ENCODE measurements at places on chromosomes 2 and 18.

- peak; percentile 33 for DNase-seq
These were observed at the start of gene SPRED2 for GRCh38 chr2:65432227-65433190. SPRED2 (minus strand) TSS chr2:65432599; CDS start chr2:65431987, 612 bp downstream.

DNA sequence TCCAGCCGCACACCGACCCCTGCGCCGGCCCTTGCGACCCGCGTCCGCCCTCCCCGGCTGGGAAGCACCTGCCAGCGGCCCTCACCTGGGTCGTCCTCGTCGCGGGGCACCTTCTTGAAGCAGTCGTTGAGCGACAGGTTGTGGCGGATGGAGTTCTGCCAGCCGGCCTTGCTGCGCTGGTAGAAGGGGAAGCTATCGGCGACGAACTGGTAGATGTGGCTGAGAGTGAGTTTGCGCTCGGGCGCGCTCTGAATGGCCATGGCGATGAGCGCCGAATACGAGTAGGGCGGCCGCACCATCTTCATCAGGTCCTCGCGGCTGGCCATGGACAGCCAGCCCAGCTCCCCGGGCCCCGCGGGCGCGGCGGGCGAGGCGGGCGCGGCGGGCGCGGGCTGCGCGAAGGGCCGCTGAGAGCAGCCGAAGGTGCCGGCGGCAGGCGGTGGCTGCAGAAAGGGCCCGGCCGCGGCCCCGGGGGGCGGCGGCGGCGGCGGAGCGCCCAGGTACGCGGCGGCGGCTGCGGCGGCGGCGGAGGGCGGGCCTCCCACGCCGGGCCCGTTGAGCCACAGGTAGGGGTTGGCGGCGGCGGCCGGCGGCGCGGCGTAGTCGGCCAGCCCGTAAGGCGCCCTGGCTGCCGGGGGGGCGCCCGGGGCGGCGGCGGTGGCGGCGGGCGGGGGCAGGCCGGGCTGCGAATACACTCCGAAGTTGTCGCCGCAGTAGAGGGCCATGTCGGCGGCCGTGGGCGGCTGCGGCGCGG, 505 bp downstream of the FOXI3 start:
- DNase-seq, result peak; percentile 3

GRCh38 chr2:111671426-111672150, 212.4 kb downstream of the ANAPC1 start:
- DNase-seq, result no peak

DNA sequence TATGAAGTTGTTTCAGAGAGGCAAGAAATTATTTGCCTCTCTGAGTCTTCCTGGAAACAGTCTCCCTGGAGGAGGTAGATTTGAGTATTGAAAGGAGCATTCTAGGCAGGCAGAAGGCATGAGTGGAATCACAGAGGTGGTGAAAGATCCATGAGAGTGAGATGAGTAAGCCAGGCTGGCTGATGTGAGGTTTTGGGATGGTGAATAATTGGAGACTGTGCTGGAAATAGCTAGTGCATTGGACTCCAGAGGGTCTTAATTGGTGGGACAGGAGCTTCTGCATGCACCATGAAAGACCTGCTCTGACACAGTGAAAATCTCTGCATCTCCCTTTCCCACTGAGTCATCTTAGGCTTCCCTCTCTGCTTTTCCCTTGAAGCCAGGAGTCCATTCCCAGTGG, 46.3 kb downstream of the CDC42EP3 start:
- no peak for DNase-seq

GRCh38 chr18:44830581-44830980, 149.9 kb downstream of the SETBP1 start:
- no peak for DNase-seq

DNA sequence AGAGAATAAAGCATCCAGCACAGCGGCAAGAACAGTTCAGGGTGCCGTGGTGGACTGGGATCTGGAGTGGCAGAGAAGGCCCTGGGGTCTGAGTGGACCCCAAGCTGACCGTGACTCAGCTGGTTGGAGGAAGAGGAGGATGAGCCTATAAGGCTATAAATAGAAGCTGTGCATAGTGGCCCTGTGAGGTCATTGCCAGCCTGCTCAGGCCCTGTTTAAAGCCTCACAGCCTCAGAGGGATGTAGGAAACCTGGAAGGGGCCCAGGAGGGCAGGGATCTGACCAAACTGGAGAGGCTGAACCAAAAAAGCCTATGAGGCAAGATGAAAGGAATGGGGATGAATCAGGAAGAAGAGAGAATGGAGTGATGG, 11.3 kb upstream of the DES start:
- DNase-seq, result no peak

GRCh38 chr2:218360453-218360852, 3.8 kb downstream of the CATIP start:
- DNase-seq, result no peak

GRCh38 chr2:200746301-200746700, 65.4 kb upstream of the BZW1 start:
- no peak for DNase-seq

GRCh38 chr2:152431370-152432098, 96.6 kb downstream of the FMNL2 start:
- no peak for DNase-seq

DNA sequence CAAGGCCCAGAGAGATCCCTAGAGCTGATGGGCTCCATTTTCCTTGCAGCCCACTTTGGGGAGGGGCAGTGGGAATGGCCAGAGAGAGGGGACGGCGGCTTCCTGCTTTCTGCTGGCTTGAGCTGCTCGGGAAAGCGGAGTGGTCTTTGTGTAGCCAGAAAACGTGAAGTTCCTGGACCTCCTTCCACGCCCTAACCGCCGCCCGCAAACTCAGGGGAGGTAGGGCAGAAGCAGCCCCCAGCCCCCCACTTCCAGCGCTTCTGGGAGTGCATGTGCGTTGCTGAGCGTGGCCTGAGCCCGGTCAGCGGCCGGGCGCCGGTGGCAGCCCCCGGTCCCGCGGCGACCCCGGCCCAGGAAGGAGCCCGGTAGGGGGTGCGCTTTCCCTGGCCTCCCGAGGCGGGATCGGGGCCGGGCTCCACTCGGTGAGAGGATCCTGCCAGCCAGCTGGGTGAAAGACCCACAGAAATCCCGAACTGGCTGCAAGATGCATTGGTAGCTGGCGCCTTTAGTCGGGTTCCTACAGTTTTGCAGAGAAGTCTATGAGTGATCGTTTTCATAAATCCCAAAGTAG, 25.3 kb upstream of the BOD1L2 start:
- DNase-seq, result no peak

- DNase-seq, result no peak
These were observed 192.7 kb downstream of the SEPTIN10 start for GRCh38 chr2:109421101-109421500.

DNA sequence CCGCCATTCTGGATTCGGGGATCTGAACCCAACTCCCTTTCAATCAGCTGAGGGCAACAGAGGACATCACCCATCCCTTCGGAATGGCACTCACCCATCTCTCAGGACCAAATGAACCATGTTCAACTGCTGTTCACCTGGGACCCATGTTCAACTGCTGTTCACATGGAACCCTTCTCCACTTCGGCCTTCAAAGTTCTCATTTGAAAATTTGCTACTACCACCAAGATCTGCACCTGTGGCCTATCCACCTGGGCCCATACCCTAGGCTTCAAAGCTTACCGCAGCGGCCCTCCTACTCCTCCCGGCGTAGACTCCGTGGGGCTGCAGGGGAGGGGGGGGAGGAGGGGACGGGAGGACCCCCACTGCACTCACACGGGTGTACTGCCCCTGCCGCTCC, 119.2 kb upstream of the ANKRD30BL start:
- no peak for DNase-seq

DNA sequence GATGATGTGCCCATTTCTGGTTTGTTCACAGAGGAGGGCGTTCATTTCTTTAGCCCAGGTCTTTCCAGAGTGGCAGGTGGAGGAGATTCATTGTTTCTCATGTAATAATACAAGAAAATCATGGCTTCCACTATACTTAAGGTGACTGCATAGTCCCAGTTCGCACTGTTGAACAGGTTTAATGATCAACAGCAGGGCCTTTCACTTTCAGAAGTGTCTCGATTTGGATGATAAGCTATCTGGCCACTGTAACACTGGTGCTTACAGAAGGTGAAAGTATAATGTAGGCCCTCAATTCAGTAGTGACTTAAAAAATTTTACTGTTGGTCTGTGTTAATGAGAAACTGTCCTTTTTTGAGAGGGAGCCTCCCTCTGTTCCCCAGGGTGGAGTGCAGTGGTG, 1.4 kb downstream of the RMC1 start:
- no peak for DNase-seq

DNA sequence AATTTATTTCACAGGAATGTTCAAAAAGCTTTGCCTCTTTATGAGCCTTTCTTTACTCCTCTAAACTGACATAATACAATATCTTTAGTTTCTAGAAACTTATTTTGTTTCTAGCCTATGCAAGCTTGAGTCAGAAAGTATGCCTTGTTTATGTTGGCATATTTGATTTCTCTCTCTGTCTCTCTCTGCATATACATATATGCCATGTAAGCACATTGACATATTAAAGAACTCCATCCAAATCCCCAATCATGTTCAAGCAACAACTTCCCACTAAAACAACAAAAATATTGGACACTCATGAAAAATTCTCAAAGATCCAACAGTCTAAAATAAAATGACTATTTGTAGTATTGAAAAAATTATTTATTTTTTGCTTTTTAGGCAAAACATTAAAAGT, 1651.2 kb upstream of the ACVR2A start:
- DNase-seq, result no peak

GRCh38 chr18:323253-323622, 55.4 kb upstream of the THOC1 start:
- no peak for DNase-seq

DNA sequence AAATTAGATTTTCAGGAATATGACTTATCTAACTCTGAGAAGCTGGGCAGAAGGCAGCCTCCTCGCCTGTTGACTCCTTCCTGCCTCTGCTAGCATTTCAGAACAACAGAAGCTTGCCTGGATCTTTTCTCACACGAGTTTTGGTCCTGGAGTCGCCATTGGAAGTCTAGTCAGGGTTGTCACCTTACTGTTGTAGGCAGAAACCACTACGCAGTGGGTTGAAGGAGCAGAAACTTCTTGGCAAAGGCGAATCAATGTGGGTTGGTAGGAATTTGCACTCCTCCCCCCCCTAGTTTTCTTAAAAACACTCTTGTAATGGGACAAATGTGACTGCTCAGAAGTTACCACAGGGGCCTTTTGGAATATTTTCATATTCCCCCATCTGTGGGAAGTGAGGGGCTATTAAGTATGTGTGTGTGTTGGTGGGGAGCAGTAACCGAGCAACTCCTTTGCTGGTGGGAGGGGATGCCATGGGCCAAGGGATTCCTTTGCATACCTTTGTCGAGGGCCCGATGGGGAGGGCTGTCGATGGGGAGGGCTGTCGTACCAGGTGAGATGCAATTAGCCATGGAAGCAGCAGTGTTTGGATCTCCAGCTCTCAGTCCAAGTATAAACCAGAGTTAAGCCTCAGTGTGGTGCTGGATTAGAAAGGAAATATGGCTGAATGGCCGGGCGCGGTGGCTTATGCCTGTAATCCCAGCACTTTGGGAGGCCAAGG, 117.4 kb downstream of the FMNL2 start:
- DNase-seq, result no peak

- no peak for DNase-seq
These were observed 518.3 kb downstream of the XIRP2 start for GRCh38 chr2:167406558-167406957.

GRCh38 chr2:48715042-48715899, 40.3 kb downstream of the LHCGR start:
- DNase-seq, result no peak

DNA sequence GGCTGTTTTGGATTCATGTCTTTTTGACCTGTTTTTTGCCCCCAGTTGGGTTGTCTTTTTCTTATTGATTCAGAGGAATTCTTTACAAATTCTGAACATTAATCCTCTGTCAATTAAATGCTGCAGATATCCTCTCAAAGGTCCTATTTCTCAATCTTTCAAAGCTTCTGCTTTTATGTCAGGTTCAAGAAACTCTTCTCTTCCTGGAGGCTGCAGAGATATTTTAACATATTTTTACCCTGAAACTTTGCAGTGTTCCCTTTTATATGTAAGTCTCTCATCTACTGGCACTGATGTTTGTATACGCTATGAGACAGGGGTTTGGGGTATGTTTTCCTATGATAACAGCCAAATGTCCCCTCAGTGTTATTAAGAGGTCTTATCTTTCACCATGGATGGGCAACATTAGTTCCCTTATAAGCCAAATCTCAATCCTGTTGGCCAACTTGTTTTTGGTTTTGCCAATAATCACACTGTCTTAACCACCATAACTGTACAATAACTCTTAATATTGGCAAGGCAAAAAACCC, 159.3 kb downstream of the HDAC4 start:
- DNase-seq, result no peak

DNA sequence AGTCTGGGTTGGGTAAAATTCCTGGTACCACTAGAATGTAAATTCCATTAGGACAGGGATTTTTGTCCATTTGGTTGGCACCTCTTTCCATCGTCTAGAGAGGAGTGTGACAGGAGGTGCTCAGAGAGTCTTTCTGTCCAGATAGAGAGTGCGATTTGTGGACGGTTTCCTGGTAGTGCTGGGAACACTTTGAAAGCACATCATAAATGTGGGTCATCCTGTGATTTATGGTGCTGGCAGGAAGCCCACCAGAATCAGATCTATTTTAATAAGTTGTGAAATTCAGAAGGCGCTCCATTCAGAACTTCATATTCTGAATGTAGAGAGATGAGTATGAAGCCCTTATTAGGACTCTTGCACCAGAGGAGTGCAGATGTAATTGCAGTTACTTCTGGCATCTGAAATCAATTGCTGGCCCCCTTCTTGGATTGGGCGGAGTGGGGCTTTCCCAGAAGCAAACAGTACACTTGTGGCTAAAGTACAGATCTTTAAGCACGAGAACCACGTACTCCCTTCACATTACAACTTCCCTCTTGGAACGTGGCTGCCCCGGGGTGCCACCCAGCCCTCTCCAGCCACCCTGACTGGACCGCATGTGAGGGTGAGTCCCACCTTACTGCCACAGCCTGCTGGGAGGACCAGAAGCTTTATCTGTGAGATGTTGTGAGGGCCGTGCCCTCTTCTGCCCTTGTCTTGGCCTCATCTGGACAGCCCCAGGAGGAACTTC, 243.2 kb downstream of the MYO3B start:
- DNase-seq, result no peak

- no peak for DNase-seq
These were observed 79.2 kb downstream of the COMMD1 start for GRCh38 chr2:61984682-61985081.

GRCh38 chr2:12960671-12961070, 243.9 kb downstream of the TRIB2 start:
- no peak for DNase-seq

GRCh38 chr2:108942888-108943287, 46.1 kb downstream of the EDAR start:
- DNase-seq, result no peak

DNA sequence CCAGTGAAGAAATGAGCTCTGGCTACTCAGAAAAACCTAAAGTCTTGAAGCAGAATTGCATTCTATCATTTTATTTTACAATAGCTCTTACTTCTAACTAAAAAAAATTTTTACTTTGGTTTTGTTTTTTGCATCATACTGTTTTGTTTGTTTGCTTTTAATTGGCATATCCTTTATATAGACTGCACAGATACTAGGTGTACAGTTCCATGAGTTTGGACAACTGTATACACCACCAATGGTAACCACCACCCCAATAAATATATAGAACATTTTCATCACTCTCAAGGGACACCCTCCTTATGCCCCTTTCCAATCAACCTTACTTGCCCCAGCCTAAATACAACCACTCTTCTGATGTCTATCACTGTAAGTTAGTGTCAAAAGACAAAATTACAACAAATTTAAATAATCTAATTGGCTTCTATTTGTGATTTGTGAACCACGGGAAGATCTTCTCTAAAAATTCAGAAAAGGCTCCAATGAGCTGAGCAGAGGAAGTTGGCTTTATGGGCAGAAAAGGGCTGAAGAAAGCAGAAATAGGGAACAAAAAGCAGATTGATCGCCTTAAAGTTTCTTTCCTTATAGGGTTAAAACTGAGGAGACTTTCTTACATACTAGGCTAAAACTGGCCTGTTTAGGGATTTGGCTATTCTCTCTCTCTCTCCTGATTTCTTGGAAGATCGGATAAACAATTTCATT, 22.2 kb upstream of the SOS1 start:
- no peak for DNase-seq

Data from activated CD4-positive, alpha-beta T cell treated with anti-CD3 and anti-CD28 coated beads, Interleukin-2, amount 50 U/mL, for 24 hours (primary cell).